SK-N-SH (cell line): ENCODE measurements at places on chromosomes 7 and 10.

GRCh38 chr10:17819836-17820235 lies 10.7 kb downstream of the MRC1 start:
- no peak for DNase-seq

- no peak for DNase-seq
Observed at GRCh38 chr7:29115130-29115687, 31.1 kb downstream of the CPVL start.

DNA sequence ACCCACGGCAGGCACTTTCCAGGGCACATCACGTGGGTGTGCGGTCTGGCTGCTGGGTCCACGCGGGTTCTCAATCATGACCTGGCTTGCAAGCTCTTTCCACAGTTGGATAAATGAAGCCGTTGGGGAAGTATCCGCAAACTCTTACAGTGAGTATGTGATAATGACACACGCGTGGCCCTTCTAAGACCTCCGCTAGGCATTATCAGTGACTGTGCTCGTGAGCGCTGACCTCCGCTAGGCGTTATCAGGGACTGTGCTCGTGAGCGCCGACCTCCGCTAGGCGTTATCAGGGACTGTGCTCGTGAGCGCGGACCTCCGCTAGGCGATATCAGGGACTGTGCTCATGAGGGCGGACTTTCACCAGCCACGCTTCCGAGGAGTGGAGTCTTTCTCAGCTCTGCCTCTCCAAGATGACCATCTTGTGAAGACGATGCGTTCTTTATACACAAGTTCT lies 107.0 kb downstream of the WDR37 start:
- DNase-seq = no peak

DNA sequence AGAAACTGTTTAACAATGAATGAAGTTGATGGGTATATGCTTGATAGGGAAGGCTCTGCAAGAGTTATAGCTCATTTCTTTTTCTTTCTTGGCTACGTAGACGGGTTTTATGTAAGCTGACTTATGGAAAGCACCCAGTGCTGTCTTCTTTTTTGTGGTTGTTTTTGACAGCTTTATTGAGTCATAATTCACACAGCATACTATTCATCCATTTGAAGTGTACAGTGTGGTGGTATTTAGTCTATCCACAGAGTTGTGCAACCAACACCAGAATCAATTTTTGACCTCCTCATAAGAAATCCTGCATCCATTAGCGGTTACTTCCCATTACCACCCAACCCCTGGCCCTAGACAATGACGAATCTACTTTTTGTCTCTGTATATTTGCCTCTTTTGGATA lies 240.6 kb upstream of the KIAA1217 start:
- DNase-seq = no peak

- no peak for DNase-seq
Observed at GRCh38 chr10:52394246-52394645, 80.2 kb downstream of the DKK1 start.

GRCh38 chr10:111724121-111724520 lies 459.4 kb downstream of the GPAM start:
- no peak for DNase-seq

- no peak for DNase-seq
Observed at GRCh38 chr7:21071561-21072501, 285.1 kb upstream of the SP8 start.

DNA sequence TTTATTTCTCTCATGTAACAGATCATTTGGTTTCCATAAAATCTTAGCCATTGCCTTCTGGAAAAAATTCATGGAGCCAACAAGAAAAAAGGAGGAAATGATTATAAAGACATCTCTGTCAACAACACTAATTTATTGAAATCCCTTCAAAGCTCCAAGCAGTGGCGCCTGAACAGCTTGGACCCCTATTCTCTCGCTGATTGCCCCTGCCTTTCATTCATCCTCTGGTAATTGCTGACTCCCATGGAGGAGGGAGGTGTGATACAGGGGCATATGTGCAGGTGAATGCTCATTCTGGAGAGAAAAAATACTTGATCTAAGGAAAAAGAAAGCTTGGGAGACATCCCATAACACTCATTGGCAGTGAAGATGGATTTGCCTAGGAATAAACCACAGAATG lies 345.5 kb downstream of the FGFR2 start:
- DNase-seq = no peak

GRCh38 chr7:81079746-81080145 lies 160.9 kb upstream of the SEMA3C start:
- no peak for DNase-seq

DNA sequence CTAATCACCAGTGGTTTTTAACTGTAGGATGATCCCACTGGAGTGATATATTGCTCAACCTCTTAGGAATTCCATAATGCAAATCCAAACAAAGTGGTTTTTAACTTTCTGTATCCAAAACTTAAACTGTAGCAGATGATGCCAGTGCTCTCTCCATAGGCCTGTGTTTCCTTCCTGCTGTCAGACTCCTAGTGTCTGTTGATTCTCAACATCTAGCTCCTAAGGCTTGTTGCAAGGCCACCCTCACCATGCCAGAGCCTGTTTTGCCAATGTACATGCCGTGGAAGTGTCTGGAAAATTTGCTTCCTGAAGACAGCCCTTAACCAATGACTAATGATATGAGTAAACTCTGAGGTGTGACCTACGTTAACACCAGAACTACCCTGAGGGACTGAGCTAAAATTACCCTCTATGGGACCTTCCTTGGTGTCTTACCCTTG lies 39.3 kb downstream of the C1GALT1 start:
- peak; percentile 60 for DNase-seq

DNA sequence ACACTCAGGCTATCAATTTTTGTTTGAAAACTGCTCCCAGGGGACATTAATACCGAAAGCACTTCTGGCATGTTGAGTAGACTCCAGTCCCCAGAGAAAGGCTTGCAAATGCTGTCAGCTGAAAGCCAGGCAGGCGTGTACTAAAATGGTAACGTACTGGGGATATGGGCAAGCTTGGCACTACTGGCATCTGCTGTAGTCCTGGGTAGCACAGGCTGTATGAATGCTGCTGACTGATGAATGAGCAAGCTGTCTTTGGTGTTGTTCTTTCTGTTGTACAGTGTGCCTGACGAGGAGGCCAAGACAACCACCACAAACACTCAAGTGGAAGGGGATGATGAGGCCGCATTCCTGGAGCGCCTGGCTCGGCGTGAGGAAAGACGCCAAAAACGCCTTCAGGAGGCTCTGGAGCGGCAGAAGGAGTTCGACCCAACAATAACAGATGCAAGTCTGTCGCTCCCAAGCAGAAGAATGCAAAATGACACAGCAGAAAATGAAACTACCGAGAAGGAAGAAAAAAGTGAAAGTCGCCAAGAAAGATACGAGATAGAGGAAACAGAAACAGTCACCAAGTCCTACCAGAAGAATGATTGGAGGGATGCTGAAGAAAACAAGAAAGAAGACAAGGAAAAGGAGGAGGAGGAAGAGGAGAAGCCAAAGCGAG lies 53.5 kb upstream of the AGBL3 start:
- no peak for DNase-seq

- DNase-seq = no peak
Observed at GRCh38 chr10:76732306-76732705, 905.3 kb downstream of the KCNMA1 start.

DNA sequence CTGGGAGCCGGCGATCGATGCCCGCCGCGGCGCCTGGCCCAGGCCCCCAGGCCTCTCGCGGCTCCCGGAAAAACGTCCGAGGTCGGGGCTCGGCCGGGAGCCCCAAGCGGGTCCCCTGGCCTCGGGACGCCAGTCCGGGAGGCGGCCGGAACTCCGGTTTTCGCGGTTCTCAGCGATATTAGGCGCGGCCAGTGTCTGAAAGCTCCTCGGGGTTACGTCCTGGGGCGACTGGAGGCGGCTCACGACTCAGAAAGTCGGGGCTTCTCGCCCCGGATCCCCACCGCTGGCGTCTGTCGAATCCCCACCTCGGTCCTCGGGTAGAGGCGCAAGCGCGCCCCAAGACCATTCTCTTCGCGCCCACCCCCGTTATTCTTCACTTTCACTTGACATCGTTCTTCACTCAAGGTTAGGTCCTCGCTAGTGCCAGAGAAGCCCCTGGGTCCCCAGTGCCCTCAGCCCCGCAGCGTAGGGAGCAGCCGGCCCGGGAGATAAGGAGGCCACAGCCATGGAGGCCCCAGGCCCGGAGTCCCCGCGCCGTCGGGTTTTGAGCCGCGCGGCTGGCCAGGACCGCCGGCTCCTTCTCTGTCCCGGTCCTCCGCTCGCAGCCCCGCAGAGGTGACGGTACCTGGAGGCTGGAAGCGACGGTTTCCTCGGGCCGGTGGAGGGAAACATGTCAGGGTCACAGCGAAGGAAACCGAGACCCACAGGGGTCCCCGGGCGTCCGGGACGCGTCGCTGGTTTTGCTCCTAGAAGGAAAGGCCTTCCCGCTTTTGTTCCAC lies 35.2 kb upstream of the EBLN1 start:
- no peak for DNase-seq

GRCh38 chr10:96341219-96342182 lies 17.3 kb downstream of the OPALIN start:
- no peak for DNase-seq

- no peak for DNase-seq
Observed at GRCh38 chr7:48691788-48692187, 232.6 kb upstream of the CDC14C start.

GRCh38 chr7:47142867-47143175 lies 439.1 kb downstream of the TNS3 start:
- DNase-seq = no peak

DNA sequence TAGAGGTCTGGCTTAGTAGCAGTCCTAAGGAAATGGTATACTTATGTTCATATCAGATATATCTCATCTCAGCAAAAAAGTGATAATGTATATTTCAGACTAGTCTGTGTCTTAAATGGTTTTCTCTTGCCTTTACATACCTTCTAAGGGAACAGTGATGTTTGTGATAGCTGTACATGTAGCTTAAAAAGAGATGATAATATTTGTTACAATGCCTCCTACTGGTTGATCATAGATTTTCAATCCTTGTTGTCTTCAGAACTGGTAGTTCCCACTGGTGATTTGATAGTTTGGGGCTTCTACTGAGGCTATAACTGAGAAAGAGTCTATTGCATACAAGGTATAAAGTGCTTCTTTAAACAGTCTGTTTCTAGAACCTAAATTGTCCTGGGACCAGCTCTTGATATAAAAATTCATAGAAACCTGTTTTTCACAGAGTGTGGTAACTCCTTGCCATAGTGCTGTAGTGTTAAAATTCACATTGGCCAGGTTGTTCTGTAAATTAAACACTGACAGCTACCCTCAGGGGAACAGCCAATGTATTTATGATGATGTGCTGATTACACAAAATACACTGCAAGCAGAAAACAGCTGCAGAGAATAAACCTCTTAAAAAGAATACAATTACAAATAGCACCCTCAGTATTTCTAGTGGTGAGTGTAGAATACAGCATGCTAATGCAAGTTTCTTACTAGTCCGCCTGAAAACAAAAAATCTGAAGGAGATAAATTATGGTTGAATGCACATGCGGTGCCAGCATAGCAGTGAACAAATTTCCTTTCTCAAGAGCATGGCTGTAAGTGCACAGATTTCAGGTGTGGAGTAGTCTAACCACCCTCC lies 90.3 kb downstream of the BTRC start:
- no peak for DNase-seq

GRCh38 chr7:32501522-32501921 lies 6.2 kb downstream of the AVL9 start:
- DNase-seq = no peak

DNA sequence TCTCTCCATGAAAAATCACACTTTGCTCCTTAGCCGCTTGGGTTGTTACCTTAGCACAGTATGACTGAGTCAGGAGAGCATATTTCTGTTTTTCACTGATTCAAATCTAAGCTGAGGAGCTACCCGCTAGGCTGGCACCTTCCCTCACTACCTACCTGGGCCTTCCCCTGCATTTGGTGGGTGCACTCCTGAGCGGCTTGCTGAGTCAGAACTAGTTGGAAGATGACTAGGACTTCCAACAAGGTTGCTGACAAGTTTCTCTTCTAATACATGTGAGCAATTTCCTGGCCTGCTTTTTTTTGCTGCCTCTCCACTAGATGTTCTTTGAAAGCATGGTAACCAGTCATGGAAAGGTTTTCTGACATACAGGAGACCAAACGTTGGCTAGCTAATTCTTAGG lies 43.8 kb upstream of the SEC61G start:
- DNase-seq = no peak

- no peak for DNase-seq
Observed at GRCh38 chr7:25527665-25528170, 299.4 kb upstream of the NPVF start.

DNA sequence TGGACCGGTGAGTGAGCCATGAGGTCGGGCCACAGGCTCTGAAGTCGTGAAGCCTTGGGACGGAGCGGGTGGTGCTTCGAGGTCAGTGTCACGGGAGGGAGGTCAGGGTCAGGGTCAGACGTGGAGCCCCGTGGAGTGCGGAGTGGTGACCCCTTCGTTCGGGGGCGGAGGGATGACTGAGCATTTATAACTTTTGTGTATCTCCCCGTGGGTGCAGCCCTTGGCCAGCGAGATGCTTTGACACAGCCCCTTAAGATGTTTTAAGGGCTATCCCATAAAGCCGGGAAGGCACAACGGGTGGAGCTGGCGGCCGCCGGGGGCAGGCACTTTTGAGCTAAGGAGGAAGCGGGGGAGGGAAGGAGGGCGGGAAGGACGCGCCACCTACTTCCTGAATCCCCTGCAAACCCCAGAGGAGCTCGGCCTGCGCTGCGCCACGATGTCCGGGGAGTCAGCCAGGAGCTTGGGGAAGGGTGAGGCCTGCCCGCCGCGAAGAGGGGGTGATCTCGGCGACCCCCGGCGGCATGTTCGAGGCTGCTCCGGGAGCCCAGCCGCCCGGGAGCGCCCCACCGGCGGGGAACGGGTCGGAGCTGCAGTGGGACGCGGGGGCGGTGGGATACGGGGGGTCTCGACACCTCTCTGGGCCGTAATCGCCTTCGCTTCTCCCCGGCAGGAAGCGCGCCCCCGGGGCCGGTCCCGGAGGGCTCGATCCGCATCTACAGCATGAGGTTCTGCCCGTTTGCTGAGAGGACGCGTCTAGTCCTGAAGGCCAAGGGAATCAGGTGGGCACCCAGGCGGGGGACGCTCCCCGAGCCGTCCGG lies at the start of gene GSTO1:
Gene GSTO1, plus strand, starts transcription at position 400 of the 818 bp plus-strand sequence. Its CDS starts 37 bp downstream, at position 437.
- DNase-seq = peak; percentile 86

DNA sequence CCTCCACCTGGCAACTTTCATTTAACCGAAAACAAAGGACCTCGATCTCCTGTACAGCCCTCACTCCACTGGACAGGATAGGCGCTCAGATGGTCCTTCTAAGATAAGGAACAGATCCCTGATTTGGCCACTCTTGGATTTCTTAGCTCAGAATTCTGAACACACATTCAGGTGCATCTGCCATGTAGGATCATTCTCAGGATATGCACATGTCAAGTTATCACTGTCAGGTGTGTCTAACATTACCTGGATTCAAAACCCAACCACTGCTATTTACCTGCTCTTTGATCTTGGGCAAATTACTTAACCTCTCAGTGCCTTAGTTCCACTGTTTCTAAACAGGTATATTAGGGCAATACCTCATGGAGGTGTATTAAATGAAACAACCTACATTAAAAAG lies 12.2 kb upstream of the ADD3 start:
- DNase-seq = no peak
